NCI-H1930 (cell line): ENCODE measurements at places on chromosomes 2 and 18.
A peak's percentile ranks its signal among the peaks of the same experiment; 100 is the strongest.

GRCh38 chr18:58541146-58541788 lies 87.6 kb downstream of the ALPK2 start:
- no peak for DNase-seq

- DNase-seq: no peak
Measured at GRCh38 chr2:85913884-85914881, 25.4 kb upstream of the ST3GAL5 start.

GRCh38 chr2:110858993-110859701 lies 126.8 kb downstream of the ACOXL start:
- DNase-seq: no peak

DNA sequence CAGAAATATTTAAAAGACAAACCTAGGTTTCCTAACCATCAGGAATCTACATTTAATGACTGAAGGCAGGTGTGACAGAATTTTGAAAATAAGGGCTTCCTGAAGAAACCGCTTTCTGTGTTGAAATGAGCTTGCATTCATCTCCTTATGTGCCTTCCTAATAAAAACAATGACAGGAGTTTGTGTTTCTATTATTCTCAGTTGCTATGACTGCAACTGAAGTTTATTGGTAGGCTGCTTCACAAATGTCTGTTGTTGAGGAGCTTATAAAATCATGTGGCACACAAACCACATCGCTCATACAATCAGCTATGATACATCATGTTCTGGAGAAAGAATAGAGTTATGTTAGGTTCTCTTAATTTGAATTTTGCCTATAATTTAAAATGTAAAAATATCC lies 362.7 kb upstream of the SLC8A1 start:
- DNase-seq: no peak

DNA sequence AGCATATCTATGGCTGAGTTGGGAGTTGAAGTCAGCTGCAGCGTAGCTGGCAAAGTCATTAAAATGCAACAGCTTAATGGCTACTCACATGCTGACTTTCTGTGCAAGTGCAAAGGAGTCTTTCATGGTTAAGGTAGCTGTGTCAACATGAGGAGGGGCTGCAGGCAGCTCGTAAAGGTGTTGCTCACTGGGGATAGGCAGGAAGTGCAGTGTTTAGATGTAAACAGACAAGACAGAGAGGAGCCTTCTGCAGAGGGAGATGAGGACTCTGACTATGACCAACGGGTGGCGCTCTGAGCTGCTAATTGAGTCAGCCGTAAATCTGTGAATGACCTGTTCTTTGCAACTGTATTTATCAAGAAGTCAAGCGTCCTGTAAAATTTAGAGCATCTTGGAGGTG lies 22.3 kb upstream of the CAVIN2 start:
- peak; percentile 30 for DNase-seq

GRCh38 chr2:122236152-122236874 lies 480.9 kb downstream of the TSN start:
- DNase-seq: no peak

DNA sequence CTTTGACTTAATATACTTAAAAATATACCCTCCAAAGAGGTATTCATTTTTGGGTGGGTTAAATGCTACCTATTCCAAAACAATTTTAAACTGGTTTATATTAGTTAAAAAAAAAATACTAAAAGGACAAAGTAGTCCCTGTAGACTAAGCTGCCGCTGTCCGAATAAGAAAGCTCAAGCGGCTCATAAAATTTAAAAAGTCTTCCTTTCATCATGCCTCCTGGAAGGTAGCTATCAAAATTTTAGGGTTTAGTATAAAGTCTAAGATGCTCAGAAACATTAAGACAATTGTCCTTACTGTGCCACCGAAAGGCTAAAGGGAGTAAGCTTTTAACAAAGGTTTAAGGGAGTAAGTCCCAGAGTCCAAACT lies 440 bp upstream of the UGGT1 start:
- DNase-seq: no peak

DNA sequence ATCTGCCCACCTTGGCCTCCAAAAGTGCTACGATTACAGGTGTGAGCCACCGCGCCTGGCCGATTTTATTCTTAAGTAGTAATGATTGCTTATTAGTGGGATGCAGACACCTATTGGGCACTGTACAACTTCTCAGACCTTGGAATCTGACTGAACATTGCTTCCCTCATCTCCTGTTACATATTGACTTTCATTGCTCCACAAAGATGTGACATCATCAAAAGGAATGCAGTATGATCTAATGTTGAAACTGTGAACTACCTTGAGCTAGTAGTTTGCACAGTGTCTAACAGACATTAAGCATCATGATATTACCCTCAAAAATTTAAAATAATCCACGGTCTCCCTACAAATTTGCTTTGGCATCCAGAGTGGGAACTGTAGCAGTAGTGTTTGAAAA lies 109.8 kb upstream of the SIX2 start:
- DNase-seq: no peak

DNA sequence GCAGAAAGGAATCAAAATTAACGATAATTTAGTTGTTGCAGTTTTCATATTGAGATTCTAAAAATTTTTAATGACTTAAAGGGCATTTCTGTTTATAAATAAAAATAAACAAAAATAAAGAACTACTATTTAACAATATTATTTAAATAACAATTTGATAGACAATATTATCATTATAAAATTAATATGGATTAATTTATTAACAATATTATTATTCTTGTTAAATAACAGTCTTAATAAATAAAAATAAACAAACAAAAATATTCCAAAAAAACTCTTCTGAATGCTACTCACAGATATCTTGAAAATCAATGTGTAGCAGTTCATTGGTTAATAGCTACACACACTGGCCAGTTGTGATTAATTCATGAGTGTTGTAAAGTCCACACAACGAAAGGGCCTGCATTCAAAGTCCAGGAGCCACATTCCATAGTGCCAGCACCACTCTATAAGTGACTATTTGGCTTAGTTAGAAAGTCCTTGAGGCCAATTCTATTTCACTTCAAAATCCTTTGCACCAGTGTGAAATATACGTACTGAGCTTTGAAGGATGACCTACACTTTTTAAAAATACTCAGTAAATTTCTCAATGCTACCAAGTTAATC lies 117.1 kb downstream of the ZNF521 start:
- no peak for DNase-seq

- DNase-seq: no peak
Measured at GRCh38 chr2:144619760-144620159, 99.8 kb upstream of the ZEB2 start.

GRCh38 chr2:164796999-164797398 lies 44.6 kb downstream of the COBLL1 start:
- no peak for DNase-seq

- no peak for DNase-seq
Measured at GRCh38 chr2:132599556-132599955, 70.4 kb downstream of the LYPD1 start.

DNA sequence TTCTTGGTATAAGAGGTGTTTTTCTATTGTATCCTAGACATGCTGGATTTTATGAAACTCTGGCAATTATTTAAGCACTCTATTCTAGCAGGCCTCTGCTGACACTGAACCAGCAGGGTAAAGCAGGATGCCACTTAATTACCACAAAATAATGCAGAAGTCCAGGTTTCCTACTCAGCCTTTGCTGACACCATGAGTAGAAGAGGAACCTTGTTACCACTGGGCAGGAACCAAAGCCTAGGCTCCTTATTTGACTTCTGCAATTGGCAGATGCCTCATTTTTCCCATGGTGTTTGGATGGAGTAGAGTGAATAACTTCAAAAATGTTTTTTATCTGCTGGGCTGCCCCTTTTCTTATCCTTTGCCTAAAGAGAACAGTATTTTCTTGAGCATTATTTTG lies 60.8 kb downstream of the THNSL2 start:
- no peak for DNase-seq

DNA sequence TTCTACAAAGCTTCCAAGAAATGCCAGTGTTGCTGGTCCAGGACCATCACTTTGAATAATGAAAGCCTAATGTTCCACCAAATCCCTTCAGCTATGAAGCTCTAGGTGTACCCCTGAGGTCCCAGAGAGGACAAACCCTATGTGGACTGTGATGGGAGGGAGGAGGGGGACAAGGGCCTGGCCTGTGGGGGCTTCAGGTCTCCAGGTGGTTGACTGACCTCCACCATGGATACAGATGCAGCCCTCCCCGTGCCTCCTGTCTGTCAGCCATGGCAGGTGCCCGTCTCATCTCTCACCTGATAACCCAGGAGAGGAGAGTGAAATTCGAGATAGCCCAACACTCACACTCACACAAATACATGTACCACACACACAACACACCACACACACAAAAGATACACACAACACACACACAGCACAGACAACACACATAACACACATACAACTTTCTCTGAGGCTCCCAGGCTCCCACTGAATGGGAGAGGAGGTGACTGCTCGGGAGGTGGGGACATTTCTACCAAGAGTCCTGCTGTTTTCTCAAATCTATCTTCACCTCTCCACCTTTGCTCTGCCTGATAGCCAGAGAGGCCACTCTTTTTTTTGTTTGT lies 12.8 kb upstream of the RHOB start:
- no peak for DNase-seq

DNA sequence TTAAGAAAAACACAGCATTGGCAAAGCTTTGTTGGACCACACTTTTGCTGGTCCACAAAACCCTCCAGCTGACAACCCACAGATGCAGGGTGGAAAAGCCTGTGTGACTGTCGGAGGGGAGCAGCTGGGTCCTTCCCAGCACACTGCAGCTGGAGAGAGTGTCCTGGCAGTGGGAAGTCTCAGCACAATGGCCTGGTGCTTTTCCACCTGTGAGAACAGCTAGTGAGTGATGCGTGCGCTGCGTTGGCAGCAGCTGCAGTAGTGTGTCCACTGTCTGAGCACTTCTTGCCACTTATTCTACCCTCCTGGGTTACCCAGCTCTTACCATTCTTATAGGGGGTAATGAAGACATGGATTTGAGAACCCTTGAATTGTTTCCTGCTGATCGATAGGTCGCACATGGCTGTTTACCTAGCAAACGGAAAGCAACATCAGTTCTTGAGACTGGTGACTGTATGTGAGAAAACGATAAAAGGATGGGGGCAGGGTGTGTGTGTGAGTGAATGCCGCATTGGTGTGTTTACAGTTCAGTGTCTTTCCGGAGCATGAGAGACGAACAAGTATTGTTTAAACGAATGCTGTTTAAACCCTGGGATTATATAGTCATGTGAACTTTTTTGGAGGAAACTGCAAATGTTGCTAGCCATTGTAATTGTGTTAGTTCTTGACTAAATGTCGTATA lies 69.7 kb downstream of the LYPD6 start:
- no peak for DNase-seq

- DNase-seq: no peak
Measured at GRCh38 chr2:238251331-238251730, 11.5 kb upstream of the HES6 start.

DNA sequence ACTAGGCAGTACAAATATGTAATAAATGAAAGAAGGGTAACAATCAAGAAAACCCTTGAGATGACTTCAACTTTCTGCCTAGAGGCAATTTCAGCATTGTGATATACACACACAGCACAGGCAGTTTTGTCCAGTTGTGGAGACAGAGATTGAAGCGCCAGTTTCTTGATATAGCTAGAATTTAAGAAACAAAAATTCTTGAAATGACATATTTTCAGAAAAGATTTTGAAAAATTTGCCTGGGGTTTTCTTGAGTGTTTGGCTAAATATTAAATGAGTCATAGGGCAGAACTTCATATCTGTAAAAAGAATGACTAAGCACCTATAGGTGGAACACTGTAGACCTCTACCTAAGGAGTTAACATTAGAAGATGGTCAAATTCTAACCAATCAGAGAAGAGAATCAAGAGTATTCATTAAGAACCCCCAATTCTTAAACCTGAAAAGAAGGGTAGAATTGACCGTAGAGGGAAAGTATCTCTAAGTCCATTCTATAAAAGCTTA lies 1266.8 kb upstream of the TMEFF2 start:
- no peak for DNase-seq

DNA sequence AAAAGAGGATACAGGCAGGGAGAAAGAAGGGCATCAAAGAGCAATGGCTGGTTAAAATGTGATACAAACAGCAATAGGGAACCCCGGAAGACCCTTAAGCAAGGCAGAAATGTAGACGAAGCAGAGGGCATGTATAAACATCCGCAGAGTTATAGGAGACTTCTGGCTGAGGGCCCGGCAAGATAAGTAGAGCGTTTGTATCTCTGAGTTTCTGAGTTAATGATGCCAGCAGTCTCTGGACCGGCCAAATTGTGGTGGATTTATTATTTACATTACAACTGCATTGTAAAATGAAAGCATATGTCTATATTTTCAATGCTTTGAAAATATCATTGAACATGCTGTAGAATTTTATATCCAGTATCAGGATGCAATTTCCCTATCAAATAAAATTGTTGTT lies 148.0 kb upstream of the KCTD1 start:
- DNase-seq: no peak

DNA sequence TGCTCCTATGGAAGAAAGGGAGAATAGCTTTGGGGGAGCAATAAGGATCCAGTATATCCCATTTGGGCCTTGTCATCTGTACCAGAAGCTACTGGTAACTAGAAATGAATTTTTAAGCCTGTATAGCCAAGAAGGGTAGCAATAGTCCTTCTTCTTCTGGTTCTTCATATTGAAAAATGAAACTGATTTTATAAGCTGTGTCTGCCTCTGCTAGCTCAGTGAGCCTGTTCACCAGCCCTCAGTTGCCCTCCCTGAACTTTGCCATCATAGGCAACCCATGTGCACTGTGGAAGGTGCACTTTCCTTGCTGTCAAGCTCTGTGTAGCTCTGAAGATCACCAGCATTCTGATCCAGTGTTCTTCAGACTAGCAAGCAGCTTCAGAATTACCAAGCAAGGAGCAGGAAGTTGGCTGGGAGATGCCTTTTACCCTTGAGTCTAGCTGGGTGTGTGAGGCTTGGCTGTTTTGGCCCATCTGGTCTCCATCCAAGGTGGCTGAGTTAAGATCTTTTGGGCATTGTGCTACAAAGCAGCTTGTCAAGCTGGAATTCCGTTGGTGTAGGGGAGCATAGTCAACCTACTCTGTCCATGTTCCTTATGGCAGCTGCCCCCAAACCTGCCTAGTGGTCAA lies 55.8 kb upstream of the MGAT5 start:
- no peak for DNase-seq

- DNase-seq: no peak
Measured at GRCh38 chr2:124838406-124838805, 813.3 kb downstream of the CNTNAP5 start.

- DNase-seq: no peak
Measured at GRCh38 chr18:2337552-2338141, 233.7 kb downstream of the METTL4 start.

DNA sequence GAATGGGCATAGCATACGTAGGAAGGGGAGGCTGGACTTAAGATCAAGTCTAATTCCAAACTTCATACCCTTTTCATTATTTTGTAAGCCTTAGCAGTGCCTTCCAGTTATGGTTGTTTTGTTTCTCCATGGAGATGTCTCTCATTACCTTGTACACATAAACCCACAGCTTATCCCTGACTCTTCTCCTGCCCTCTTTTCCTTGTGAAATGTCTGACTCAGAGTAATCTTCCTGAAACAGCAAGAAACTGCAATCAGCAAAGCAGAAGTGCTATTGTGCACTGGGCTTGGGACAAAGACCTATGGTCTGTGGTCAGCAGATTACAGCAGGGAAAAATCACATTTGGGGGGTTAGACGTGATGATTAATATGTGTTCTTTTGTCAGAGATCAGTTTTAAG lies 176.7 kb downstream of the IKZF2 start:
- no peak for DNase-seq
